GF-D8 (cell line): ENCODE measurements at places on chromosomes 11 and 22.

DNA sequence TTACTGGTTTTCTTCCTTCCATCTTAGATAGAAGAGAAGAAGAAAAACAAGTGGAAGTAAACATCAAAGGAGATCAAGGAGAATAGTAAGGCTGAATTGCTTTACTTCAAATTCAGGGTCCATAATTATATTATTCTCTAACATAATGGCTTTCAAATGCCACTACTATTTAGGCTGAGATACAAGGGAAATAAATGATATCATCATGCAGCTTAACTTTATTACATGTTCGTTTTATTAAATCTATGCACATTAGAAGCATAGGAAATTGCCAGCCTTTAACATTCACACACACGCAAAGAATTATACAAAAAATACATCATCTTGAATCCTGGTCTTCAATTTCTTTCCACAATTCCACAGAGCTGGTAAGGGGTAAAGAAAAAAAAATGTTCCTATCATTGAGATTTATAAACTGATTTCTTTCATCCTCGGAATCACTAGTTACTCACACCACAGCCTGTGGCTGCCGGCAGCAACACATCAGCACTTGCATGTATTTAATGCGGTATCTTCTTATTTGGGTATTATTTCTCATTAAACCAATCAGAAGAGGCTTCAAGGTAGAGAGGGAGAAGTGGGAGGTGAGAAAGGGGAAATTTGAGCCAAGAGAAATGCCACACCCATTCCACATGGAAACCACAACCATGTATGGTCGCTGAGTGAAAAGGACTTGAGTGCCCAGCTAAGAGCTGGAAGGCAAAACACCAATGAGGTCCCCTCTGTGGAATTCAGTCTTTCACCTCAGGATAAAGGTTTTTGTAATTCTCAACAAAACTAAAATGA is 26.3 kb downstream of the SYTL2 start:
- DNase-seq, result no peak

DNA sequence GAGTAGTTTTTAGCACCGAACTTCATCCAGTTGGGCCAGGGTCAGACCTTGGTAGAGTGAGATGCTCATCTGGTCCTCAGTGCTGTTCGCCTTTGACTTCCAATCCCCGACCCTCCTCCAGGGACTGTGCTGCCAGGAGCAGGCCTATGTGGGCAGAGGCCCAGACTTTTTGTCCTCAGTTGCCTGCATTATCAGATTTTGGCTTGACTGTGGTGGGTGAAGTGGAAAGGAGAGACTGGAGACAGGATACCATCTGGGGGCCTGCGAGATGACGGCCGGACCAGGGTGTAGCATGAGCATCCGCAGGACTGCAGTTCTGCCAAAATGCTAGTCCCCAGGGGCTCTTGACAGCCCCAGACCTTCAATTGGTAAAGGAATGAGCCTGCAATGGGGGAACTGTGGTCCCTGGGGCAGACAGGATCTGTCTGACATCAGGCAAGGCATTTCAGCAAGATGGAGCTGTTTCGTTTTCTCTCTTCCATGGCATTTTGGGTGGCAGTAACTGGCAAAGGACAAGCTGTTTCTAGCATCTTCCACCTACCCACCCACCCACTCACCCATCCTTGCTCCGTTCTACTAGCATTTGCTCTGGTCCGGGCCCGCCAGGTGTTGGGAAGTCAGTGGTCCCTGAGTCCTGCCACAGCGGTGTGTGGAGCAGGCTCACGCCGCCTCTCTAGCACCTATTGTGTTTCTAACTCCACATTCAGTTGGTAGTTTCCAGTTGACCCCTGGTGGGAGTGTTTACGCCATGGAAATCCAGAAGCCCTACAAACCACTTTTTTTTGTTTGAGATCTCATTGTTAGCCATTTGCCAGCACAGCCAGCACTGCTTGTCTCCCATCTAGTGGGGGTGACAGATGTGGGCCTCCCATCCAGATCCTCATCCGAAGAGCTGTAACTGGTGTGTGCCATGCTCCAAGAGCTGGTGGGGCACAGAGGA is 53.5 kb downstream of the OTOG start:
- no peak for DNase-seq

GRCh38 chr22:40588726-40589125 is 47.8 kb downstream of the MRTFA start:
- no peak for DNase-seq

GRCh38 chr11:60307507-60308195 is 19.4 kb upstream of the MS4A6E start:
- DNase-seq, result no peak

- no peak for DNase-seq
Measured at GRCh38 chr11:78313898-78314297, 103.7 kb downstream of the GAB2 start.

- no peak for DNase-seq
Measured at GRCh38 chr11:131692961-131693360, 322.5 kb downstream of the NTM start.

- DNase-seq, result no peak
Measured at GRCh38 chr11:13358596-13359270, 81.1 kb downstream of the BMAL1 start.

DNA sequence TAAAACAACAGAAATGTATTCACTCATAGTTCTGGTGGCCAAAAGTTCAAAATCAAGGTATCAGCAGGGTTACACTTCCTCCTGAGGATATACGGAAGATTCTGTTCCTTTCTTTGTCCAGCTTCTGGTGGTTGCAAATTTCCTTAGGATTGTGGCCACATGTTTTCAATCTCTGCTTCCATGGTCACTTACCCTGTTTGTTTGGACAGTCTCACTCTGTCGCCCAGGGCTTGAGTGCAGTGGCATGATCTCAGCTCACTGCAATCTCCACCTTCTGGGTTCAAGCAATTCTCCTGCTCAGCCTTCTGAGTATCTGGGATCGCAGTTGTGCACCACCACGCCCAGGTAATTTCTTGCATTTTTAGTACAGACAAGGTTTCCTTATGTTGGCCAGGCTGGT is 534.3 kb downstream of the KCNA4 start:
- DNase-seq, result no peak

DNA sequence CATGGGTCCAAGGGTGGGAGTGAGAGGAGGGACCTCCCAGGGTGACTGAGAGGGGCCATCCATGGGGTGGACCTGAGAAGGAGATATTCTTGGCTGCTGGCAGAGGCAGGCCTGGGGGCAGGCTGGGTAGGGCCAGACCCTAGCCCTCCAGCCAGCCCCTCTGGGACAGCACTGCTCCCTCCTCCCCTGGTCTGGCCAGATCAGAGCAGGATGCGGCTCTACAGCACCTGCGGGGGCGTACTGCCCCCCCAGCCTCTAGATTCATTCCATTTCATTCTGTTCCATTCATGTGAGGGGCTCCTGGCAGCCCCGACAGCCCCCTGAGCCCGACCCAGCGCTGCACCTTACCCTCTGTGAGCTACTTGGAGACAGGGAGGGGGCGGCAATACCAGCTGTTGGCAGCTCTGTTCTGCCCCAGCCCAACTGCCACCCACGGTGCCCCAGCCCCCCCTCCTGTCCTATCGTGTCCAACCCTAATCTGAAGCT is 34.3 kb upstream of the MYRF start:
- no peak for DNase-seq

DNA sequence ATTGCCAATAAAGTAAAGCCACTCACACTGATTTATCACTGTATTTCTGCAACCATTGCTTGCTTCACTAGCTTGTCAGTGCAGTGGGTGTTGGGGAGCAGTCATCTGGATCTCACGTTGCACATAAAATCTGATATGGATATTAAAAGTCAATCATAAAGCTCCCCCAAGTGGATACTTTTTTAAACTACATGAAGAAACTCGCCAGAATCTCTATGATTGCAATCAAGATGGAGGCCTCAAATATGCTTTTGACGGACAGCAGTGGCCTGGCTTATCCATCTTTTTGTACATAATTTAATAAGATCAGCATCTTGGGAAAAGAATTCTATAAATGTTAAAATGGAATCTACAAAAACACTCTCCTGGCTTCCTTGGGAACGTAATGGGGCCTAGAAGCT is 137.7 kb downstream of the WT1 start:
- DNase-seq, result no peak

DNA sequence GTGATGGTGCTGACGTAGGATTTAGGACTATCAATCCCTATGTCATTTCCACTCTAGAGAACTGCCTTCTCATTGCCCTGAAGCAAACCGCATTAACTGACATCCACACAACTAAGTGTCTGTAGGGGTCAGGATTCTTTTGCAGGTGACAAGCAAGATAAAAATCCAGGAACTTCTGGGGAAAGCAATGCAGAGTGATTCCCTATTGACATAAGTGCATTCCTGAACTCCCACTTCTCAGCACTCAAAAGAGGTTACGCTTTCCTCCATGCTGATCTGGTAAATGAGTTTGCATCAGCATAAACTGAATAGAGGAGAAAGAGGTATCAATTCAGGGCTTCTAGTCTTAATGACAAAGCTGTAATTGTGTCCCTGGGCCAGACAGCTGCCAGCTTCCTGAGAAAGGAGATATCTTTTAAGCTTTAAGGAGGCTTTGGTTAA is 224.6 kb upstream of the ISX start:
- DNase-seq, result no peak

DNA sequence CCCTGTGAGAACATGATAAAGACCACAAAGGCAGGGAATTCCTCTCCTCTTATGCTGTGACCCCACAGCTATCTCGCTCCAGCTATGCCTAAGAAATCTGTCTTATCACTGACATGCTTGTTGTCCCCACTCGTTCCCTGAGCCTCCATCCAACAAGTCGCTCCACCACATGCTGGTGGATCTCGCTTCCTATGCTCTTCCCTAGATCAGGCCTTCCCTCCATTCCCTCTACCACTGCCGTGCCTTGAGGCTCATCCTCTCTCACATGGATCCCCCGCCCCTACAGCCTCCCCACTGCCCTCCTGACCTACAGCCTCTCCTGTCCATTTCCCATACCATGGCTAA is 1.4 kb upstream of the DGAT2 start:
- no peak for DNase-seq

- DNase-seq, result no peak
Measured at GRCh38 chr11:128550261-128550821, 37.0 kb downstream of the ETS1 start.

GRCh38 chr11:110428956-110429730 is 605 bp upstream of the FDX1 start:
- DNase-seq, result no peak

GRCh38 chr11:9574622-9575259 is 1.3 kb downstream of the WEE1 start:
- DNase-seq, result no peak
